ENCODE measurements at places on chromosomes 2 and 18. TPM values are rescaled to one million over a fixed set of nuclear protein-coding genes. Genes with fewer than 3 reads are reported as not detected.

The PCBP1 gene
- 48.8 TPM for total RNA-seq

The RHBDD1 gene
- total RNA-seq = 27.8 TPM

The TXNL1 gene
- 102 TPM for total RNA-seq

The THSD7B gene
- total RNA-seq = 0.36 TPM

The FBLN7 gene
- 2.2 TPM for total RNA-seq

The LOXHD1 gene
- total RNA-seq = 0.06 TPM

The BBS5 gene
- 6.3 TPM for total RNA-seq

The ZAP70 gene
- total RNA-seq = 0.89 TPM

The IL36B gene
- 0.81 TPM for total RNA-seq

The KIF1A gene
- total RNA-seq = 180 TPM

The OSBPL6 gene
- total RNA-seq = 10.7 TPM

The PTPRN gene
- total RNA-seq = 159 TPM

The ANKRD29 gene
- 0.88 TPM for total RNA-seq

The ACADL gene
- total RNA-seq = 0.26 TPM

The IL1RL1 gene
- 0.31 TPM for total RNA-seq

The FBXO36 gene
- total RNA-seq = 3.5 TPM

Measured in motor neuron (in vitro differentiated cells).